ENCODE measurements at places on chromosomes 4 and X.

DNA sequence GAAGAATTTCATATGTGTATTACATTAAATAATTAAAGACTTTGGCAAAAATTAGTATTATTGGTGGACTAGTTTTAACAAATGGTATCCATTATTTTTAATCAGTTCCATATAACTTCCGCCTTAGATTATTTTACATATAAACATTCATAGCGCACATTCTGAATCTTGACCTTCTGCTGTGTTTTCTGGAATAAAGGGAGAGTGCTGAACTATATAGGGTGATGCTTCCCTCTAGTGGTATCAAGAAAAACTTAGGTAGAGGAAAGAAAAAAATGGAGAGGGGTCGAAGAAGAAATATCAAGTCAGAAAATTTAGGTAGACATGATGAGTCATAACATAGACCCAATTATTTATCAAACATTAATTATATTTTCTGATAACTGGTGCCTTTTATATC is 155.6 kb upstream of the PACRGL start:
- DNase-seq = peak; percentile 58

- DNase-seq = no peak
Observed at GRCh38 chrX:12971282-12972003, 3.5 kb upstream of the TMSB4X start.

DNA sequence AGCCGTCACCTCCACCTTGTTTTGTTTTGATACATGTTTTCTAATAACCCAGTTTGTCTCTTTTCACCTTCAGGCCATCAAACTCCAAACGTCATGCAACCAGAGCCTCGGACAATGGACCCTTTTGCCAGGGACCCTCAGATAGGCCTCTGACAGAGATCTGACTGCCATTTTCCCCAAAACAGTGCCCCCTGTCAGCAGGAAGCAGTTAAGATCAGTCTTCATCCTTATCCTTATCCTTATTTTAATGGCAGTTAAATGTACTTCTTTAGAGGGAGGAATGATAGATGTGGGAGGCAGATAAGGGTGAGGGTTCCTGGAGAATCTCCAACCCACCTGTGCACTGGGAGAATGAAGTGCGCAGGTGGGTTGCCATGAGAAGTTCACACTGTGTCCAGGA is 135.7 kb downstream of the ANAPC10 start:
- DNase-seq = no peak

DNA sequence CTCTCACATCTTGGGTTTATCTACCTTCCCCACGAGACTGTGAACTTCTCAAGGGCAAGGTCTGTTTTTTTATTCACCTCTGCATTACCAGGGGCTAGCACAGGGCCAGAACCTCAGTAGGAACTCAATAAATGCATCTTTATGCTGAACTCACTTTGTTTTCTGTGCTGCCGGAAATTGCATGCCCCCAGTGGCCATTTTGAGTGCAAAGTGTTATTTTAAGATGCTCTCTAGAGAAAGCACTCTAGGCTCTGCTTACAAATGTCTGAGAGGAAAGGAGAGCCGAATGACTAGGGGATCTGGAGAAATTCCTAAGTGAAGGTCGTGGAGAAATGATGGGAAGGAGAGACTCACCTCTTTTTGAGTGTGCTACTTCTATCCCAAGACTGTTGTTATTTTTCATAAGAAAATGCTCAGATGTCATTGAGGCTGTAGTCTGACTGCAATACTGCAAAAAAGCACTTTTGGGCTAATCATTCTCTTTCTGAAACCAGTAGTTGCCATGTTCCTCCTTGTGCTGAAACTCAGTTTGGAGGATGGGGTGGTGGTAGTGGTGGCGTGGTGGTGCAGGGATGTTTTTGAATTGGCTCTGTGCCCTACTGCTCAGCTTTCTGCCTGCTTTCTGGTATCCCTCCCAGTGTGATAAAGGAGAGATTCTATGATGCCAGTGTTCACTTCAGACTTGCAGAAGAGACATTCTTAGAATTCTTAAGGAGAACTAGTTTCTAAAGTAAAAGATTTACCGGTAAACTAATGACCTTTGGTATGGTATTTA is 41.3 kb downstream of the DOCK11 start:
- DNase-seq = peak; percentile 30

DNA sequence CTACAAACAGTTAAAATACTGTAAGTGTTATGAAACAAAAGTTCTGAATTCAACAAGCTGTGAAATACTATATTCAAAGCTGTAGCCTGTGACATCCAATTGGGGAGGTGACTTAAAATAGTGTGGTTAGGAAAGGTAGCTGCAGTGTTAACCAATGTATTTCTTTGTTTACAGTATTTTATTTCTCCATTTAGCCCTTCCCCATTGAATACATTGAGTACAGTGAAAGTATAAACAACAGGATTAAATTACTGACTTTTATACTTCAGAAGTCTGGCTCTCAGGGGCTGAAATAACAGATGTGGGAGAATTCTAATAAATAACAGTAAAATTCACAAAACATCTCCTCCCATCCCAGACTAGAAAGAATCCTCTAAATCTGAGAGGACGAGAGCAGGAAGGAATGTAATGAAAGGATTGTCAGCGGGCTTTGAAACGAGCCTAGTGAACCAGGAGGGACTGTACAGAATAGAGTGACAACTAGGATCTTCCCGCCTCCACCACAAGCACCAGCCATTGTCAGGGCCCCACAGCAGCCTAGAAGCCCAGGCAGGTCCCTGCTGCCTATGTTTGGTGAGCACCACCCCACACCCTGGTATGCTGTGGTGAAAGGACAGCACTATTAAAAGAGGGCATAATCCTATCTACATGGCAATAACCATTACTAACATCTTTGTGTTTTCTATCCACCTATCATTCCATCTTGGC is 73.7 kb downstream of the SPCS3 start:
- peak; percentile 19 for DNase-seq

DNA sequence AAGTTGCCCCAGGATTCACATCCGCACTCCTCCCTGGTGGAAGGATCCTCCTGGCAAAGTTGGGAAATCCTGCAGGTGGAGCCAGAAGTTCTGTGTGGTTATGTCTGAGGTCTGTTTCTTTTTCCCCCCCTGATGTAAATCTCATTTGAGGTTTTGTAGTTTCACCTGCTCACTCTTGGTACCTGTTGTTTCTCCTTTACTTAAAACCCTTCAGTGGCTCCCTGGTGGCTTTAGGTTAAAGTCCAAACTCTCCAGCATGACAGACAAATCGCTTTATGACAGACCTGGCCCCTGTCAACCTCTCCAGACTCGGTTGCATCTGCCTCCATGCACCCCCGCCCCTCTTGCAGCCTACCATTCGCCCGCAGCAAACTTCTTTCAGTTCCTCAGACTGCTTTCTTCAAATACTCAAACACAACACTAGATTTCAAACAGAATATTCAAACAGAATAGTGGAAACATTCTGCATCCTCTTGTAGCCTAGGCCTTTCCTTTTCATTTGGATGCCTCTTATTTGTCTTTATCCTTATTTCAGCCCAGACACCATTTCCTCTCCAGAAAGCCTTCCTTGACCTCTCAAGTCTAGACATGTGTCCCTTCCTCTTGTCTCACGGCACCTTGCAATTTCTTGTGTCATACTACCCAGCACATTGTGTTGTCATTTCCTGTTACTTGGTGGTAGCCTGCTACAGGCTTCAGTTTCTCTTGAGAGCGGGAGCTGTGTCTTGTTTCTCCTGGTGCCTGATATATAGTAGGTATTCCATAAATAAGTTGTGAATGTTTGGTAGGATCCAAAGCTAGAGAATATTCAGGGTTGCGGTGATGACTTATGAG is 24.8 kb downstream of the IL13RA1 start:
- no peak for DNase-seq

DNA sequence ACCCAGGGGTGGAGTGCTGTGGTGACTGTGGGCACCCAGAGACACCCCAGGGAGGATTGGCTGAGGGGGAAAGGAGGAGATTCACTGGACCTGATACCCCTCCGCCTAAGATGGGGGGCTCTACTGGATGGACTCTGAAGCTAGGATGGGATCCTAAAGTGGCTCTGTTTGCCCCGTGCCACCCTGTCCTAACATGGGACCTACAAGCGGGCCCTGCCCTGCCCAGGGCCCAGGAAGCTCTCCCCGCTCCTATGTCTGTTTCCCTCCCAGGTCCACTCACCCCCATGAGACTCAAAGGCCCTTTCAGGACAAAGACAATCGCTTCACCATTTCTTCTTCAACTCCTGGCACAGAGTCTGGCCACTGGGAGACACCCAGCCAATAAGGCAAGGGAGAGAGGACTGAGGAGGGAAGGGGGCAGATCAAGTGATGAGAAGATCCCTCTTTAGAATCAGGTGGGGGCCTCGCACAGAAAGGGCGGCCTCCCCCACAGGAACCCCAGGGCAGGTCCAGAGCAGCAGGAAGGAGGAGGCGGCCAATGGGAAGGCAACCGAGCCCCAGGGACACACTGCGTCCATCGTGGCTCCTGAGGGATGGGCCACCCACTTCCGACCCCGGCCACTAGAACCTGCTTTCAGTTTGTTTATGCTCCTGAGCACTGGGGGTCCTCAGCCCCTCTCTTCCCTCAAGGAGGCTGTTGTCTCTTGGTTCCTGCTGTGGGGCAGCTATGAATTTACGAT is 155.4 kb downstream of the AFAP1 start:
- no peak for DNase-seq

GRCh38 chrX:43345166-43345565 is 310.9 kb upstream of the MAOA start:
- DNase-seq = no peak

GRCh38 chr4:2061186-2062131 is 2.3 kb downstream of the NAT8L start:
- no peak for DNase-seq
